Ascending aorta (tissue), 2 donors: ENCODE measurements at places on chromosomes 3 and 15. TPM values are rescaled to one million over a fixed set of nuclear protein-coding genes. Genes with fewer than 3 reads are reported as not detected.
A peak's percentile ranks its signal among the peaks of the same experiment; 100 is the strongest.

DNA sequence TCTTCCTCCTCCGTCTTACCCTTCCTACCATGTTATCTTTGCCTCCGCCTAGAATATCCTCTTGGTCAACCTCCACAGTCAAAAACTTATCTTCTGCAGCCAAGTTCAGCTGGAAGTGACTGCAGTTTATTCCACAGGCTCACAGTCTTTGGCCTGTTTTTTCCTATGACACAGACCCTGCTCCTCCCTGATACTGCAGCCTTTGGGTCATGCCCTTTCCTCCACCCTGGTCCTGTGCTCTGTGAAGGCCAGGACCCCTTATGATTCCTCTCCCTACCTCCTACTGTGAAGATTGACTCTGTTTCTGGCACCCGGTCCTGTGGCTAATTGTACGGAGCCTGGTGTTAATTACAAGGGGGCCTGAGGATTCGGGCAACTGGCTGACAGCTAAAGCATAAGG, 49.3 kb upstream of the SCN5A start:
- no peaks in the 10 kb centered on the region for H3K27me3 ChIP-seq
- no peak overlapping the region for H3K27ac ChIP-seq
- no peak overlapping the region for H3K4me3 ChIP-seq
- no peaks in the 10 kb centered on the region for H3K36me3 ChIP-seq
- H3K4me1 ChIP-seq, result no peaks in the 10 kb centered on the region

DNA sequence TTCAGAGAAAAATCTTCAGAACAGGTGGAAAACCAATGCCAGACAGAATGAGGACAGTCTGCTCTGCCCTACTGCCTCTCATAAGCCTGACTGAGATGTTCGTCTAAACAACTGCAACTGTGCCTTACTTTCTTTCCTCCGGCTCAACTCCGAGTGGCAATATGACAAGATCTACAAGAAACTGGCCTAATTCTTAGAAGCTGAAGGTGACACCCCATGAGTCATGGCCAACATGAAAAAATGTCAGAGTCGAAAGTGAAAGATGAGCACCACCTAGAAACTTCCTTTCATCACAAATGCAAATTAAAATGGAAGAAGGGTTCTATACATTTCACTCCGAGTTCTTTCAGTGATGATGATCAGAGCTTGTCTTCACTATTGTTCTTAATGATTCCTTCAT, 12.9 kb downstream of the PCYT1A start:
- H3K27me3 ChIP-seq, result no peaks in the 10 kb centered on the region
- no peak overlapping the region for H3K27ac ChIP-seq
- H3K4me1 ChIP-seq, result no peaks in the 10 kb centered on the region
- no peak for DNase-seq

DNA sequence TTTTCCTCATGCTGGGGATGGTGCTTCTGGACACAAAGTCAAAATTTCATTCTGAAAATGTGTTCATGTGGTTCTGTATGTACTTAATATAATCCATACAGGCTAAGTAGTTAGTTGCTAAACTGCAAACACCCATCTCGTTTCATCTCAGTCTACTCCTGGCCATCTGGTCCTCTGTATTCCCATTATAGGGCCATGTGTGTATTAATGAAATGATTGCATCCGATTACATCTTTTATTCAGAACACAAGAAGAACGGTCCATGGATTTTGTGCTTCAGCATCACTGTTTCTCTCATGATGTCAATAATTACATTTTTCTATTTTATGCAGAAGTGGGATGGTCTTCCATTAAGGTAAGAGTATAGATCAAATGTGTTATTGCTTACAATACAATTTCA, 6.1 kb upstream of the GJD2 start:
- H3K4me3 ChIP-seq, result no peak overlapping the region
- no peak overlapping the region for H3K27ac ChIP-seq
- no peak for DNase-seq
- H3K27me3 ChIP-seq, result no peaks in the 10 kb centered on the region
- no peaks in the 10 kb centered on the region for H3K36me3 ChIP-seq
- no peaks in the 10 kb centered on the region for H3K4me1 ChIP-seq

DNA sequence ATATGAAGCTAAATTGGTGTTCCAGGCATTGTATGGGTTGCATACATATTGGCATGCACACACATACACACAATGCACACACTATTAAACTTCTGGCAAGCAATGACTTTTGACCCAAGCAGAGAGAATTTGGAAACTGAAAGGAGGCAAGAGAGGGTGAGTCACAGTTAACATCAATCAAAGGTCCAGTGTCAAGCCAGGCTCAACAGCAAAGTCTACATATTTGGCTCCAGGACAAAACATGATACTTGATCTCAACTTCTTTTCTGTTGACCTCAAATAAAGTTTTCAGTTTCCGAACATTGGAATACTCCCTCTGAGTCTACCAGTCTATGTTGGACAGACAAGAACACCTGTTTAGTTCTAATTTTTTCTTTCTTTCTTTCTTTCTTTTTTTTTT, 28.3 kb downstream of the IL12A start:
- no peaks in the 10 kb centered on the region for H3K27me3 ChIP-seq
- no peaks in the 10 kb centered on the region for H3K36me3 ChIP-seq
- no peak overlapping the region for H3K27ac ChIP-seq
- DNase-seq, result no peak
- no peaks in the 10 kb centered on the region for H3K4me1 ChIP-seq
- H3K4me3 ChIP-seq, result no peak overlapping the region

- peak overlapping the region; percentile 60 for H3K4me3 ChIP-seq
- no peak for DNase-seq
- peak overlapping the region; percentile 88 for H3K27ac ChIP-seq
- H3K4me1 ChIP-seq, result no peaks in the 10 kb centered on the region
- no peaks in the 10 kb centered on the region for H3K27me3 ChIP-seq
Measured at GRCh38 chr3:4350789-4351163, 47.6 kb downstream of the SETMAR start.

The PROK2 gene
- total RNA-seq, result not detected

- no peaks in the 10 kb centered on the region for H3K4me1 ChIP-seq
- DNase-seq, result no peak
- H3K27me3 ChIP-seq, result no peaks in the 10 kb centered on the region
- no peak overlapping the region for H3K27ac ChIP-seq
- H3K4me3 ChIP-seq, result no peak overlapping the region
- no peaks in the 10 kb centered on the region for H3K36me3 ChIP-seq
Measured at GRCh38 chr3:146747928-146748327, 142.8 kb upstream of the PLSCR5 start.
